ENCODE measurements at places on chromosomes 3 and 15.

DNA sequence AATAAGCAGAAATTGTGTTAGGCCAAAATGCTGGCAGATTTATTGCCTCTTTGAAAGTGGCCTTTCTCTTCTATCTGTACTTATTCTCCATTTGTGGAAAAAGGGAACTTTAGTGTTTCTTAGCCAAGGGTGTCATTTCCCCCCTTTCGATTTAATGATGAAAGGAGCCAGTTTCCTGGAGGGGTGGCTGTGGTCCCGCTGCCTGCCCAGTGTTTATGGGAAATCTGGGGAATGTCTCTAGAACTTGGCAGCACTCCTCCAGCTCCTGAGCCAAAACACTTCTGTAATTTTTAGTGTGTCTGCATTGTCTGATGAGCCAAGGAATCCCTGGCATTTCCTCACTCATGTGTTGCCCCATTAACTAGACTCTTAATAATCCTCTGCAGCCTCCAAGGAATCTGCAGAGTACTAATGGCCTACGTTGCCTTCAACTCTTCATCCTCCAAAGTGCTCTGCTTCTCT lies 448.8 kb downstream of the GRM7 start:
- DNase-seq: no peak

DNA sequence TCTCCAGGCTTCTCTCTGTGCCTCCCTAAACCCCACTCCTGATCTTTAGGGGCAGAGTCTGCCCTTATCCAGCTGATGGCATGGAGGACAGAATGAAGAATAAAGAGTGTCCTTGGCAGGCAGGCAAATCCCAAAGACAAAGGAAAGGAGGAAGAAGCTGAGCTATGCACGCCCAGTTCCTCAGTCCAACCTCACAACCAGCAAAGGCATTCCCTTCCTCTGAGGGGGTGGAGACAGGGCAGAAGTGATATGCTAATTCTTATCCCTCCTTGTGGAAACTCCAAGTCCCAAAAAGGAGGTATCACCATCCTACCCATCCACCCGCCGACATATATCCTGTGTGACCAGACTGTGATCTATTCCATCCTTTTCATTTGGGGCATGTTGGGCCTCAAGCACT lies 10.5 kb upstream of the CCDC54 start:
- no peak for DNase-seq

- DNase-seq: no peak
Observed at GRCh38 chr15:76576523-76577279, 240.1 kb downstream of the ISL2 start.

DNA sequence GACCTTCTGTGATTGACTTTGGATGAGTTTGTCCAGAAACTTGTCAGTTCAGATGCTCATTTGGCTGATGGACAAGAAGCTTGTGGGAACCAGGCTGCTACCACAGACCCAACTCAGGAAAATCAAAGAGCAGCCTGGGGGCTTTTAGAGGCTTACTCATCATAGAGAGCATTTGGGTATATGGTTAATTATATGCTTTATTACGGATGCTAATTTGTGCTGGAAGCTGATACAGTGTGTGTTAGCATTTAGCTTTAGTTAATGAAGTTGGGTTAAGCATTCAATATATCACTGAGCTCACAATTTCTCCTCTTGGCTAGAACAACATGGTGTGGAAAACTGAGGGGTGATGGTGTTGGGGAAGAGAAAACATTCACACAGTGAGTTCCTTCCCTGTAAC lies 664.2 kb upstream of the CFAP20DC start:
- no peak for DNase-seq

DNA sequence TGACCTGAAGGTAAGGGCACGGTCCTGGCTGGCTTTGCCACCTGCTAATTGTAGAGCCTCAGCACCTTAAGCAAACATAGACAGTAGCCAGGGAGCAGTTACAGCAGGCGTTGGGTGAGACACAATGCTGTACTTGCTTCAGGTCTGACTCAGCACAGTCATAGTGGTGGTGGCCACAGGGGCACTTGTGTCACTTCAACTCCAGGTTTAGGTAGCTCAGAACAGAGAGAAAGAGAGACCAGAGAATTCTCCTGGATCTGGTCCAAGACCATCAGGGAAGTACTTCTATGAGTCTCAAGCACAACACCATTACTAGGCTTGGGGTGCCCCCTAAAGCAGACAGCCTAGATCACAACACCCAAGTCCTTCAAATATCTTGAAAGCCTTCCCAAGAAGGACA lies 204.4 kb downstream of the OTOL1 start:
- no peak for DNase-seq

- DNase-seq: no peak
Observed at GRCh38 chr3:188947401-188948280, 224.1 kb upstream of the TPRG1 start.

- no peak for DNase-seq
Observed at GRCh38 chr15:65642594-65642993, 20.9 kb downstream of the SLC24A1 start.

GRCh38 chr15:62913246-62913645 lies 129.3 kb upstream of the TPM1 start:
- DNase-seq: no peak

DNA sequence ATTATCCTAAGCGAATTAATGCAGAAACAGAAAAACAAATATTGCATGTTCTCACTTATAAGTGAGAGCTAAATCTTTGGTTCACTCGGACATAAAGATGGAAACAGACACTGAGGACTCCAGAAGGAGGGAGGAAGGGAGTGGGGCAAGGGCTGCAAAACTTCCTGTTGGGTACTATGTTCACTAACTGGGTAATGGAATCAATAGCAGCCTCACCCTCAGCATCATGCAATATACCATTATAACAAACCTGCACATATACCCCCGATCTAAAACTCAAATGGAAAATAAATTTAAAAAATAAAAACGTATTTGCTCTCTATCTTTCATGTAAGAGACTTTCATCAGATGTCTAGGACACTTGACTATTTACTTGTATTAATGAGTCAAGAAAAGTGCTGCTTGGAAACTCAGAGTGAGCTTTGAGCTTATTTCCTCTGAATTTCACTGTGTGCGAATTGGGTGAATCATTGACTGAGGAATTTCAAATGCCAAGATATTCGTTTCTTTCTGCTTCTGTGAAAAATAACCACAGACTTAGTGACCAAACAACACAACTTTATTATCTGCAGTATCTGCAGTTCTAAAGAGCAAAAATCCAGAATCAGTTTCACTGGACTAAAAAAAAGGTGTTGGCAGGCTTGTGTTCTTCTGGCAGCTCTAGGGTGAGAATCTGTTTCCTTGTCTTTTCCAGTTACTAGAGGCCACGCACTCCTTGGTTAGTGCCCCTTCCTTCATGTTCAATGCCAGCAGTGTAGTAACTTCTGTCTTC lies 18.4 kb downstream of the TM4SF18 start:
- DNase-seq: no peak

DNA sequence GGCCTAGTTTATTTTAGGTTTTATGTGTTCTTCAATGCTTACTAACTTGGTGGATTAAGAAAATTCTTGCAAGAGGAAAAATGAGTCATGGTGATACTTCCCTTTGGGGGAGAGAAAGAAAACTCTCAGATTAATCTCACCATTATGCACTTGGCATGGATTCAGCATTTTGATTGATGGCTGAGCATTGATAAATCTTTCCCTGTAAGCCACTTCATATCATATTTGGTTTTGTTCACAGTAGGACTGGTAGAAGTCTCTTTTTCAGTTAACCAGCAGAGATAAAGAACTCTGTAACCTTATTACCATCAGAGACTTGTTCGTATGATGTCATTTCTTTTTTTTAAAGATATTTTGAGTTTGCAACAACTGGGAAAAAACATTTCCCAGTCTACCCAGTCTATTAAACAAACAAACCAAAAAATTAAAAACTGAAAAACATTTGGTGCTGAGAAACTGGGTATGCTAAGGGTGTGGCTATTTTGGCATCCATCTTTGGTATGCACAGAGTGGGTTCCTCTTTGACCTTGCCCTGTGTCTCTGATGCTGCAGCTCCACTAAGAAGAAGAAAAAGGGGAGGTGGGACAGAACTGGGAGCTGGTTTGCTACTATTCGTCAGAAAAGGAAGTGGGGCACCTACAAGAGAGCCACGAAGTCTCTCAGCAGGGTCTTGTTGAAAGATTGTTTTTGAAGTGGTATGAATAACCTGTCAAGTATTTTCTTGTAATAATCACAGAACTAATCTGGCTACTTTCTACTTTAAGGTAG lies 17.2 kb downstream of the TMOD3 start:
- no peak for DNase-seq

- DNase-seq: no peak
Observed at GRCh38 chr3:167814441-167814951, 79.0 kb downstream of the SERPINI1 start.

- no peak for DNase-seq
Observed at GRCh38 chr3:112133626-112134334, 732 bp upstream of the GCSAM start.

GRCh38 chr15:78929536-78930264 lies 15.1 kb downstream of the CTSH start:
- no peak for DNase-seq

DNA sequence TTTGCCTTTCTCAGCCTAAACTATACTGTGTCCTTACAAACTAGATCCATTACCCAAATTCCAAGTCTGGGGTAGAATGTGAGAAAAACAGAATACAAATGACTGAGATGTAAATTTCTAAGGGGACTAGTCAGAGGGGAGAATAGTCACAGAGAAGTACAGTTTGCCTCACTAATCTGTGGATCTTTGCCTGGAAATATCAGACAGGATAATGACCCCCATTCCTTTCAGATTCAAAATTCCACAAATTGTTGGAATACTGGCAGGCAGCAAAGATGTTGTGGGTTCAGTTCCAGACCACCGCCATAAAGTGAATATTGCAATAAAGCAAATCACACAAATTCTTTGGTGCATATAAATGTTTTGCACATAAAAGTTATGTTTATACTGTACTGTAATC lies 762.8 kb upstream of the NR2F2 start:
- DNase-seq: no peak

GRCh38 chr3:194138732-194139070 lies 2.8 kb downstream of the HES1 start:
- DNase-seq: no peak

GRCh38 chr3:178001670-178002101 lies 534.5 kb upstream of the KCNMB2 start:
- DNase-seq: no peak

- DNase-seq: no peak
Observed at GRCh38 chr3:13289771-13290285, 130.3 kb downstream of the NUP210 start.

GRCh38 chr3:42101048-42101447 lies 9.9 kb downstream of the TRAK1 start:
- DNase-seq: no peak

GRCh38 chr3:24396338-24396737 lies 98.3 kb downstream of the THRB start:
- no peak for DNase-seq

- no peak for DNase-seq
Observed at GRCh38 chr3:178474526-178474925, 61.7 kb upstream of the KCNMB2 start.

DNA sequence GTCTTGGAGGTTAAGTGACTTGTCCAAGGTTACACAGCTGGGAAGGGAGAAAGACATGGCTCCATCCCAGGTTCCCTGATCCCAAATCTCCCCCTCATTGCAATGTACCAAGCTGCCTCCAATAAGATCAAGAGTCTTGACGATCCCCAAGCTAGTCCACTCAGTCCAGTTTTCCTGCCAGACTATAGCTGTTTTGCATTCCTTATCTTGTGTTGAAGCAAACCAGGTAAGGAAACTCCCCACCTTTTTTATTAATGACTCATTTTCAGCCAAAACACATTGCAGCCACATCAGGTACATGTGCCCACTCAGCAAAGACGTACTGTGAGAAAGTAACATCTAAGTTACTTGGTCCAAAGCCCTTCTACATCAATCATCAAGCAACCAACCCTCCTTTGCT lies 41.9 kb downstream of the LIPC start:
- DNase-seq: no peak

DNA sequence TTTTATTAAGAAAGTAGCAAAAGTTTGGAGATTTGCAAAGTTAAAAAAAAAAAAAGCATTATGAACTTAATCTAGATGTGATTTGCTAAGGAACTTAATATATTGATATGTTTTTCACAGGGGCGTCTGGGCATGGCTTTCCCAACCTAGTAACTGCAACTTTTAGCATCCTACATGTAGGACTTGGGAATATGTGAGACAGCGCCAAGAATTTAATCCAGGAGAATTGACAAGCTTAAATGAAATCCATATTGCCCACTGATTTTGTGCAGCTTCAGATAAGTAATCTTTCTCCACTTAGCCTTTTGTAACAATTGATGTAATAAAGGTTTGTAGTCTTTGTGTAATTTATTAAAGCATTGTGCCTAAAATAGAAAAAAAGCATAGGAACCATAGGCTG lies 982 bp upstream of the GABPB1 start:
- no peak for DNase-seq

GRCh38 chr3:125403789-125404188 lies 28.7 kb upstream of the ZNF148 start:
- DNase-seq: no peak

DNA sequence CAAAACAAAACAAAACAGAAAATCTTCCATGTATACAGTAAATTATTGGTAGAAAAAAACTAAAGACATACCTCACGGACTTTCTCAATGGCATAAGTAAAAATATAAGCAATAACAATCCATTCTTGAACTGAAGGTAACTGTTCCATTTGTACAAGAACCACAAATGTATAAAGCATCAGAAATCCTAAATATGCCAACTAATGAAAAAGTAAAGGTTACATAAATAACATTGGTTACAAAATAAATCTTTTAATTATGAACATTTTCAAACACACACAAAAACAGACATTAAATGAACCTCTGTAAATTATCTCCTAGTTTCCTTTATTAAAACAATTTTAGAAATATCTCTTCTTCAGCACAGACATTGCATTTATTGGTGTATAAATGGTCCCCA lies 60.7 kb upstream of the USP50 start:
- DNase-seq: no peak

- DNase-seq: no peak
Observed at GRCh38 chr15:94352636-94353487, 121.5 kb downstream of the MCTP2 start.

- no peak for DNase-seq
Observed at GRCh38 chr15:31150732-31151231, 49.3 kb upstream of the TRPM1 start.

DNA sequence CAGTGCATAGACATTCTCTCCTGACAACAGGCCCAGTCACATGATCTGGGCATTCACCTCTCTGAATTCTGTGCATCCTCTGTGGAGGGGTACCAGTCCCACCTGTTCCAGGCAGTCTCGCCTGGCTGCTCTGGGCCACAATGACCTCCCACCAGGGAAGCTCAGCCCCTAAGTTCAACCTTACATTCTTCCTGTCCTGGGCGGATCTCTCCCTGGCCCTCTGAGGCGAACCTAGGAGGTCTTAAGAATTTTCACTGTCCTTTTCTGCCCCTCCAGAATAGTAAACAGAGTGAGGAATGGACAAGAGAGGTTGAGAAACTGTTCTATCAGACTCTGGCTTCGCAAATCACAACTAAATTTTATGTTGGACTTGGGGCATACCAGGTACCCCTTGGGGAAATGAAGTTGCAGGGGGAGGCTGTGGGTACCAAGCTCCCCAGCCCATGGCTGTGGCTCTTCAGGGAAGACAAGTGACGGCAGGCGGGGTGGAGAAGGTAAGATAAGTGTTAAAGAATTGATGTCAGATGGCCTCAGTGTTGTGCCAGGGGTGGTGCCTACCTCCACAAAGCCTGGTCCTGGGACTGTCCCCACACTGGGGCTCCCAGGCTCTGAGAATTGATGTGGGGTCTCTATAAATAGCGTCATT lies 5.3 kb downstream of the SCN5A start:
- no peak for DNase-seq

- no peak for DNase-seq
Observed at GRCh38 chr3:45551214-45552010, 43.1 kb upstream of the LIMD1 start.

- no peak for DNase-seq
Observed at GRCh38 chr3:12352755-12353154, 63.9 kb downstream of the PPARG start.
